ENCODE measurements at places on chromosomes 3 and 15. TPM values are rescaled to one million over a fixed set of nuclear protein-coding genes. Genes with fewer than 3 reads are reported as not detected.

The GNAI2 gene
- 49.2 TPM for polyA plus RNA-seq

The LDHAL6B gene
- not detected for polyA plus RNA-seq

The PODXL2 gene
- polyA plus RNA-seq = 1.6 TPM

The LRRC3B gene
- 0.65 TPM for polyA plus RNA-seq

- no peak for DNase-seq
These were observed 921.1 kb downstream of the ROBO1 start for GRCh38 chr3:78846718-78847117.

DNA sequence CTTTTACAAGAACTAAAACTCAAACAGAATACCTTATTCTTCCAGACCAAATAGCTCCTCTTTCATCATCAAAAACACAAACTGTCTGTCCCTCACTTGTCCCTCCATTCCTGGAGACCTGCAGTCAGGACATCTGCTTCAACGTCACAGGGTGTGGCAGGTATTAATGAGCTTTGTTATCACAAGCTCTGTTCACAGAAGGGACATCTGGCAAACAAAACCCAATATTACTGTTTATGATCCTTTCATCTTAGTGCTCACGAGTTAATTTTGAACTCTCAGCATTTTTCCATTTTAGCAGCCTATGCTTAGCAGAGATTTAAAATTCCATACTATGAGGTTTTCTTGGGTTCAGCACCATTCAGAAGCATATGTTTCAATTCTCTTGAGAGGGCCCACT, 32.9 kb downstream of the AP3S2 start:
- peak; percentile 89 for DNase-seq

- DNase-seq = peak; percentile 84
These were observed 61.3 kb upstream of the CMTM8 start for GRCh38 chr3:32176989-32177701.

GRCh38 chr3:52242039-52242438, 3.1 kb upstream of the TWF2 start:
- DNase-seq = no peak

Measured in small intestine (tissue), 16 donors.